ENCODE measurements at places on chromosomes 7 and 10. TPM values are rescaled to one million over a fixed set of nuclear protein-coding genes. Genes with fewer than 3 reads are reported as not detected.

The TMEM184A gene
- 15.6 TPM for polyA plus RNA-seq

- no peak for DNase-seq
These were observed 189.6 kb downstream of the DNAJC1 start for GRCh38 chr10:21813946-21814345.

- DNase-seq = no peak
These were observed 55.2 kb downstream of the ELMO1 start for GRCh38 chr7:37393476-37393875.

- DNase-seq = no peak
These were observed 208.8 kb upstream of the HPS1 start for GRCh38 chr10:98655492-98655891.

The DLX6 gene
- 0.05 TPM for polyA plus RNA-seq

- peak; percentile 17 for DNase-seq
These were observed 335.1 kb upstream of the SEMA3A start for GRCh38 chr7:84529480-84530205.

The NPY4R gene
- polyA plus RNA-seq = 1.4 TPM

GRCh38 chr7:20112696-20113095 is 104.5 kb downstream of the MACC1 start:
- no peak for DNase-seq

The FGF8 gene
- polyA plus RNA-seq = not detected

DNA sequence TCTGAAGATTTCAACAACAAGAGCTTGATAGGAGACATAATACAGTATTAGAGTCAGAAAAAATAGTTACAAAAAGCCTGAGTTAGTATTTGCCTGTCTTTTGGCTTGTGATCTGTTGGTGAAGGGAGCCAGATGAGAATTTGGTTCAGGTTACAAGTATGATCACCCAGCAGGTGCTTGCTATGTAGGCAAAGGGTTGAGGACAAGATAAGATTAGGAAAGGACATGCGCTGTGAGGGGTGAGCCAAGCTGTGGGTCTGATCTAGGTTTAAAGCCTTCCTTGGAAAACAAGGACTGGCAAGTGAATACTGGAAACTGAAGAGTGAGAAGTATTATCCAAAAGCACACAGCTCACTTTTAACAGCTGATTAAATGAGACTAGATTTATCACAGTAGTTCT is 28.7 kb upstream of the CD36 start:
- no peak for DNase-seq

DNA sequence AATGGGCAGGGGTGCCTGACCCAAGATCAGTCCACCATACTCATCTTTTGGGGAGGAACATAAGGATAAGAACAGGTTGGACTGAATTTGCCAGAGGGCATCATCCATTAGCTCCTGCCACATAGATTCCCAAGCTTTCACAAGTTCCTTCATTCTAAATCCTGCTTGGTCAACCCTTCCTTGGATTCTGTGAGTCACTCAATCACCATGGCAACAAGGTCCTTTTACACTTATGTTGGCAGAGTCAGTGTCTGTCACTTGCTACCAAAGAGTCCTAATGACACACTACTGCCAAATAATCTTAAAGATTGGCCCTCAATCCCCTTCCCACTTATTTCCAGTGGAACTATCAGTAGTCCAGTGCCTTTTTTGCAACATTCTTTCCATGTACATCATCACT is 5.0 kb upstream of the LGI1 start:
- no peak for DNase-seq

The PRXL2A gene
- 53.3 TPM for polyA plus RNA-seq

The ETV1 gene
- 5.0 TPM for polyA plus RNA-seq

The CHCHD2 gene
- polyA plus RNA-seq = 277 TPM

DNA sequence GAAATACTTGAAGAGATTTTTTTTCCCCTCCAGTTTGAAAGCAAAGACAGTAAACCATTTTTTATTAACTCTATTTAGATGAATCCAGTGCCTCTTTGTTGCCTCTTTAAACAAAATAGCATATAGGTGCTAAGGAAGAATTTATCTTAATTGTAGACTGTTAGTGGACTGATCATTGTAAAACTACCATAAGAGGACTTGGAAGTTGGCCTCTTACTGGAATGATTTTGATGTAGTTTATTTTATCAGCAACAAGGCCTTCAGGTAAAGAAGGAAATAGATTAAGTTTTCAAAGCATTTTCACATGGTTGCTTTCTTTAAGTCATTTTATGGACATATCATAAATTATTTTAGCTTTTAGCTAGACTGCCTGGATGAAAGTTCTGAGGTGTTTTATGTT is 53.2 kb downstream of the KLHDC10 start:
- no peak for DNase-seq

- DNase-seq = no peak
These were observed 167.4 kb upstream of the PRSS58 start for GRCh38 chr7:142425281-142425680.

The TAS2R3 gene
- polyA plus RNA-seq = 0.59 TPM

The ASB4 gene
- not detected for polyA plus RNA-seq

- no peak for DNase-seq
These were observed 13.7 kb upstream of the USP6NL start for GRCh38 chr10:11625019-11625735.

DNA sequence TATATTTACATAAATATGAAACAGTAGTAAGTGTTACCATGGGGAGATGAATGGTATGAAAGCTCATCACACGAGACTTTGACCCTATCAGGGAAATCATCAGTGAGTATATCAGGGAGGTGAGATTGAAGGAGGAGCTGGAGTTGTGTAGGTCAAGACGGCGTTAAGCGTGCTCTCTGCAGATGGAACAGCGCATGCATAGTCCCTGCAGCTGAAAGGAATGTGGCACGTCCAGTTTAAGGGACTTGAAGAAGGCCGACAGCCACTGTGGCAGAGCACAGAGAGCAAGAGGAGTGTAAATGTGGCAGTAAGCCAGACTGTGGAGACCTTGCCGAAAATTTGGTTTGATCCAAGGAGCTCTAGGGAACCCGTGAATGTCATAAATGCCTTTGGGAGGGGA is 38.9 kb downstream of the POU6F2 start:
- DNase-seq = no peak

The MYO3A gene
- polyA plus RNA-seq = not detected

DNA sequence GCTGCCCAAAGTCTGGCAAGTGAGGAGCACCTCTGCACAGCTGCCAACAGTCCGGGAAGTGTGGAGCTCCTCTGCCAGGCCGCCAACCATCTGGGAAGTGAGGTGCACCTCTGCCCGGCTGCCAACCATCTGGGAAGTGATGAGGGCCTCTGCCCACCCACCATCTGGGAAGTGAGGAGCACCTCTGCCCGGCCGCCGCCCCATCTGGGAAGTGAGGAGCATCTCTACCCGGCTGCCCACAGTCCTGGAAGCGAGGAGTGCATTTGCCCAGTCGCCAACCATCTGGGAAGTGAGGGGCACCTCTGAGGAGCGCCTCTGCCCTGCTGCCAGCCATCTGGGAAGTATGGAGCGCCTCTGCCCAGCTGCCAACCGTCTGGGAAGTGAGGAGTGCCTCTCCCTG is 893.7 kb downstream of the TYW1 start:
- DNase-seq = no peak

DNA sequence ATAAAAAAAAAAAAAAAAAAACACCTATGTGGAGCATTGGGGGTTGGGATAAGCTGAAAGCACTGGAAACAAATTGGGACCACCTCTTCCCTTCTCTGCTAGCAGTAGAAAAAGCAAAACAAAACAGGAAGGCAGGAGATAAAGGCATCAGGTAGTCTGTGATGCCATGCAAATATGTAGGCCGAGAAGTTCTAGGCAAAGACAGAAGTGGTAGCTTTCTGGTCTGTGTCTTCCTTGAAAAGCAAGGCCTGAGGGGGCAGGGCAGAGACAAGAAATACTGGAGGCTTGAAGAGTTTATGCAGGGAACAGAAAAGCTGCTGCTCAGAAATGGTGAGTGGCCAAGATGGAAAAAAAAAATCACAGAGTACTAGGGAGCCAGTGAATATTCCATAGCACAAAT is 111.1 kb downstream of the ELMO1 start:
- DNase-seq = no peak

- no peak for DNase-seq
These were observed 38.6 kb upstream of the ACSL5 start for GRCh38 chr10:112335111-112335867.

DNA sequence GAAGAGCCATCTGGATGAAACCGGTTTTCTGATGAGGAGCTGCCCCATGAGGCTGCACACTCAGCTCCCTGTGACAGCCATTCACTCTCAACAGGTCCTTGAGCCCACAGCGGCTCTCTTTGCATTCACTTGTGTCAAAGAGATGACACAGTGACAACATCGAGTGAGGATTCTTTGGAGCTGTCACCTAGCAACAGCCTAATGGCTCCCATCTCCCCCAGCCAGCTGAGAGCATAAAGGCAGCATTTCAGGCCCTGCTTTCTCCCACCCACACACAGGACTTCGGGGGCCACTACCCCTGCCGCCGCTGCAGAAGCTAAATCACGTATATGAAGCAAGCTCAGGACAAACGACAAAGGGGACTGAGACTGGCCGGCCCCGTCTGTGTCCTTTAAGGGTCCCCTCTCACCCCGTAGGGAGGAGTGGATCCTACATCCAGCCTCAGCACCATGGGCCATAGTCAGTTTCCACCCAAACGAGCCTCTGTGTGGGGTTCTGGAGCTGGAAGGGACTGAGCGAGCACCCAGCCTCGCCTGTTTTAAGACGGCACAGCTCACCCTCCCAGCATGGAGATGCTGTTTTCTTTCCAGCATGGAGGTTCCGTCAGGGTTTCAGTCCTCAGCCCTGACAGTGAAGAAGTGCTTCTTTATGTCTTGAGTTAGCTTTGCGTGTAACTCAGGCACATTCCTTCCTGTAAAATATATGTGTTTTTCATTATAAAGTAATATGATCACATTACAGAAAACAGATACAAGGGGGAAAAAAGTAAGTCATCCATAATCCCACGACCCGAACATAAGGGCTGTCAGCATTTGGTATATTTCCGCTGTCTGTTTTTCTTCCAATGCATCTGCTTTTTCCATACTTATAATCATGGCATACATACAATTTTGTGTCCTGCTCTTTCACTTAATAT is 4.9 kb downstream of the CPA4 start:
- DNase-seq = no peak

DNA sequence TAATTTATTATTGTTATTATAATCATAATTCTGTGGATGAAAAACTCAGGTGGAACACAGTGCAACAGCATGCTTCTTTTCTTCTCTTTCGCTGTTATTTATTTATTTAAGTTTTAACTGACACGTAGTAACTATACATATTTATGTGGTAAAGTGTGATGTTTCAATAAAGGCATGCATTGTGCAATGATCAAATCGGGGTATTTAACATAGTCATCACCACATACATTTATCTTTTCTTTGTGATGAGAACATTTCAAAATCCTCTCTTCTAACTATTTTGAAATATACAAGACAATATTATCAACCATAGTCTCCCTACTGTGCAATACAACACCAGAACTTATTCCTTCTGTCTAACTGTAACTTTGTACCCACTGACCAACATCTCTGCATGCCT is 152.5 kb upstream of the LYZL1 start:
- no peak for DNase-seq

The PRPS1L1 gene
- polyA plus RNA-seq = not detected

GRCh38 chr7:155295511-155295910 is 2.2 kb upstream of the INSIG1 start:
- no peak for DNase-seq

GRCh38 chr10:44234483-44234875 is 150.4 kb downstream of the CXCL12 start:
- DNase-seq = no peak

DNA sequence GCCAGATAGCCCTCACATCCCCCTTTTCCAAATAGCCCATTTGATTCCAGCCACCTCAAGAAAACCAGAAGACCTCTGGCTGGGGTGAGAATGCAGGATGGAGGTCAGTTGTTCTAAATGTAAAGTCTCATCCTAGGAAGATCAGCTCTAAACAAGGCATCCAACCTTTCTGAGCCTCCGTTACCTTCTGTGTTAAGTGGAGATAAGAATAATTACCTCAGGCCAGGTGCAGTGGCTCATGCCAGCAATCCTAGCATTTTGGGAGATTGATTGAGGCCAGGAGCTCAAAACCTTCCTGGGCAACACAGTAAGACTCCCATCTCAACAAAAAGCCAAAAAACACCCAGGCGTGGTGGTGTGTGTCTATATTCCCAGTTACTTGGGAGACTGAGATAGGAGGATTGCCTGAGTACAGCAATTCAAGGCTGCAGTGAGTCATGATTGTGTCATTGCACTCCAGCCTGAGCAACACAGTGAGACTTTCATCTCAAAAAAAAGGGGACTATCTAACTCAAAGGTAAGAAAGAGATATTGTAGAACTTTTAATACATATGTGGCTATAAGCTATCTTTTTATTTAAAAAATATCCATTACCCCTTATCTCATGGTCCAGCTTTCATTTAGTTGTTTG is 43.5 kb downstream of the PRTFDC1 start:
- peak; percentile 58 for DNase-seq
